ENCODE measurements at places on chromosomes 3 and 15.

DNA sequence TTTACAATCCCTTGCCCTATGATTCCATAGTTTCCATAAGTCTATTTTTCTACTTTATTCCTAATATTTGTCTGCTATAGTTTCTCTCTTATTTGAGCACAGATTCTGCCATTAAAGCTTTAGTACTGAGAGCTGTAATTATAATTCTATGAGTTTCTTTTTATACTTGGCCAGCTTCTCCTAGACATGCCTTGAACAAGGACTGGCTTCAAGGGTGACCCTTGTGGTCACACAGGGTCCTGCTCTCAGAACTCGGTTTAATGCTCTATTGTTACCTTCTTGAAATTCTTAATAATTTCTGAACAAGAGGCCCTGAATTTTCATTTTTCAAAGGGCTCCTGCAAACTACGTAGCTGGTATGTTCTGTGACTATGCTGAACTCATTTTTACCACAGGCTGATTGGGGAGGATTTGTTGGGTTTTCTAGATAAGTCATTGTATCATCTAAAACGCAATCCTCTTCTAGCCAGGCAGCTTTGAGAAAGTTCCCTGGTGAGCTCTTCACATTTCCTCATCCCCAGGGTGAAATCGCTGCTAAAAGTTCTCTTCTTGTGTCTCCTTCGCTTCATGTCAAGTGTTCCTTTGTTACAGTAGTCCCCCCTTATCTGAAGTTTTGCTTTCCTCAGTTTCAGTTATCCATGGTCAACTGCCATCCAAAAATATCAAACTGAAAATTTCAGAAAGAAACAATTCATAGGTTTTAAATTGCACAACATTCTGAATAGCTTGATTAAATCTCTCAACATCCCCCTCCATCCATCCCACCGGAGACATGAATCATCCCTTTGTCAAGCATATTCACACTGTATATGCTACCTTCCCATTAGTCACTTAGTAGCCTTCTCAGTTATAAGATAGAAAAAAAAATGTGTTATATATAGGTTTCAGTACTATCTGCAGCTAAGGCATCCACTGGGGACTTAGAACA, 12.6 kb upstream of the PLCL2 start:
- DNase-seq = no peak
- H3K27ac ChIP-seq = no peak overlapping the region
- H3K4me1 ChIP-seq = no peaks in the 10 kb centered on the region
- H3K4me3 ChIP-seq = no peak overlapping the region

GRCh38 chr15:32733281-32733680, 15.5 kb downstream of the GREM1 start:
- no peak for DNase-seq
- no peak overlapping the region for H3K27ac ChIP-seq
- no peaks in the 10 kb centered on the region for H3K27me3 ChIP-seq

DNA sequence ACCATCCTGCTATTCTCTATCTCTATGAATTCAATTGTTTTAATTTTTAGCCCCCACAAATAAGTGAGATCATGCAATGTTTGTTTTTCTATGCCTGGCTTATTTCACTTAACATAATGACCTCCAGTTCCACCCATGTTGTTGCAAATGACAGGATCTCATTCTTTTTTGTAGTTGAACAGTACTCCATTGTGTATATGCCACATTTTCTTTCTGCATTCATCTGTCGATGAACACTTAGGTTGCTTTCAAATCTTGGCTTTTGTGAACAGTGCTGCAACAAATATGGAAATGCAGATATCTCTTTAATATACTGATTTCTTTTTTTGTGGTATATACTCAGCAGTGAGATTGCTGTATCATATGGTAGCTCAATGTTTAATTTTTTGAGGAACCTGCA, 58.7 kb downstream of the RETNLB start:
- H3K27ac ChIP-seq = no peak overlapping the region
- no peaks in the 10 kb centered on the region for H3K36me3 ChIP-seq
- H3K4me3 ChIP-seq = no peak overlapping the region
- DNase-seq = no peak
- no peaks in the 10 kb centered on the region for H3K4me1 ChIP-seq
- H3K27me3 ChIP-seq = no peaks in the 10 kb centered on the region

GRCh38 chr3:171556574-171557145, 96.5 kb upstream of the TNIK start:
- no peaks in the 10 kb centered on the region for H3K4me1 ChIP-seq
- H3K27ac ChIP-seq = no peak overlapping the region
- DNase-seq = no peak
- no peaks in the 10 kb centered on the region for H3K36me3 ChIP-seq
- no peaks in the 10 kb centered on the region for H3K27me3 ChIP-seq

DNA sequence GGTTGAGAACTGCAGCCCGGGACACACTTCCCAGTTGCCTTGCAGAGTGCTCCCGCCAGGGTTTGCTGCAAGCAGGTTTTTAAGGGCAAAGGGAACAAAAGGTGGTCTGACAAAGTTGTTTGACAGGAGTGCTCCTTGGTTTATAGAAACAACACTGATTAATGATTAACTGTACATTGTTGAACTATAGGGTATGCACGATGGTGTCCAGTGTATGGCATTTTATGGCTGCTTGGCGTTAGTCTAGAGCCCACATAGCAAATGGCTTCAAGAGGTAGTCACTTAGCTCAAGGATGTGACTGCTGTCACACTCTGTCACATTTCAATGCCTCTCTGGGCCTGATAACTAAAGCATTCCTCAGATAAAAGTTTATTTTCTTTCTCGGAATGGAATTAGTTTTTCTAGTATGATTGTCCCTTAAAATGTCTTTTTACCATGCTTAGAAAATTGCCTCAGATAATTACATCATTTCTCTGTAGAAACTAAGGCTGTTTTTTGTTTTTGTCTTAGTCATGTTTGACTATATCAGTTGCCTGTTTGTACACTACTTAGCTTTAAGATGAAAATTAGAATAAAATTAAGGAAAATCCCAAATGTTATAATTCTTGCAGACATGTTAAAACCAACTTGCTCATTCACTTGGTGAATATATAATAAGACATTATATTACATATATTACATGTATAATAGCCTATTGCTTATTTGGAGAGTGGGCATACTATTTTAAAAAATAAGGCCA, 61.3 kb upstream of the GATM start:
- H3K27me3 ChIP-seq = no peaks in the 10 kb centered on the region
- no peaks in the 10 kb centered on the region for H3K36me3 ChIP-seq

- H3K36me3 ChIP-seq = no peaks in the 10 kb centered on the region
- H3K4me1 ChIP-seq = peaks cover 7% of the 10 kb centered on the region
- no peaks in the 10 kb centered on the region for H3K27me3 ChIP-seq
- no peak overlapping the region for H3K4me3 ChIP-seq
Observed at GRCh38 chr3:196624907-196625306, 14.6 kb upstream of the NRROS start.

DNA sequence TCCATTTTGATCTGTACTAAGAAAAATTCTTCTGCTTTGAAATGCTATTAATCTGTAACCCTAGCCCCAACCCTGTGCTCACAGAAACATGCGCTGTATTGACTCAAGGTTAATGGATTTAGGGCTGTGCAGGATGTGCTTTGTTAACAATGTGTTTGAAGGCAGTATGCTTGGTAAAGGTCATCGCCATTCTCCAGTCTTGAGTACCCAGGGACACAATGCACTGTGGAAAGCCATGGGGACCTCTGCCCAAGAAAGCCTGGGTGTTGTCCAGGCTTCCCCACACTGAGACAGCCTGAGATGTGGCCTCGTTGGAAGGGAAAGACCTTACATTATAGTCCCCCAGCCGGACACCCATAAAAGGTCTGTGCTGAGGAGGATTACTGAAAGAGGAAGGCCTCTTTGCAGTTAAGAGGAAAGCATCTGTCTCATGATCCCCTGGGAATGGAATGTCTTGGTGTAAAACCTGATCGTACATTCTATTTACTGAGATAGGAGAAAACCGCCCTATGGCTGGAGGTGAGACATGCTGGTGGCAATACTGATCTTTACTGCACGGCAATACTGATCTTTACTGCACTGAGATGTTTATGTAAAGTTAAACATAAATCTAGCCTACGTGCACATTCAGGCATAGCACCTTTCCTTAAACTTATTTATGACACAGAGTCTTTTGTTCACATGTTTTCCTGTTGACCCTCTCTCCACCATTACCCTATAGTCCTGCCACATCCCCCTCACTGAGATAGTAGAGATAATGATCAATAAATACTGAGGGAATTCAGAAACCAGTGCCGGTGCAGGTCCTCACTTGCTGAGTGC, 6.3 kb downstream of the PIGZ start:
- no peak overlapping the region for H3K27ac ChIP-seq
- H3K36me3 ChIP-seq = no peaks in the 10 kb centered on the region
- H3K27me3 ChIP-seq = no peaks in the 10 kb centered on the region
- H3K4me3 ChIP-seq = no peak overlapping the region
- H3K4me1 ChIP-seq = peaks cover 2% of the 10 kb centered on the region
- DNase-seq = no peak
